NCI-H2107 (cell line): ENCODE measurements at places on chromosomes 7 and 10.

DNA sequence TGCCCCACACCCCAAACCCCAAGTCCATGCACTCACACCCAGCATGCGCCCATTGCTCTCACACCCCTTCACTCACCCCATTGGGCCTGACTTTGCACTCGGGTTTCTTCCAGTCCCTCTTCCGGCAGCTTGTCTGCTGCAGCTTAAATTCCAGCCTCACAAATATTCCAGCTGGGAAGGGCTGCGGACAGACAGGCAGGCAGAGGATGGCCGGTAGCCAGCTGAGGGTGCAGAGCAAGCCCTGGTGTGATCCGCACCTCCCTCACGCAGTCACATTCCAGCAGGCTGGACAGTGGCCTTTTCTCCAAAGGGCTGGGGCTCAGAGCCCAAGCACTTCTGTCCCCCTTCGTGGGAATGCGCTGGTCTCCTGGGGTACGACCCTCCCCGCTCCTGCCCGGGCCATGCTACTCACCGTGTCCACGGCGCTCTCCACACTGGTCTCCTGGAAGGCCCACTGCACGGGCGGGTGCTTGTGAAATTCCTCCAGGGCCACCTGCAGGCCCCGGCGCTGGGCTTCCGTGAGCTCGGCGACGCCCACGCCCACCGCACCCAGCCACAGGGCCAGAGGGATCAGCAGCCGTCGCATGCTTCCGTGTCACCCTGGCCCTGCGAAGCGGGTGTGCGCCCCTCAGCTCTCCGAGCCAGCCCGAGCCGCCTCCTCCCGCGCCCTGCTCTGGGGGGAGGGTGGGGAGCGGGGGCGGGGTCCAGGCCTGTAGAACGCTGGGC, 1.2 kb downstream of the RARRES2 start:
- DNase-seq = no peak

DNA sequence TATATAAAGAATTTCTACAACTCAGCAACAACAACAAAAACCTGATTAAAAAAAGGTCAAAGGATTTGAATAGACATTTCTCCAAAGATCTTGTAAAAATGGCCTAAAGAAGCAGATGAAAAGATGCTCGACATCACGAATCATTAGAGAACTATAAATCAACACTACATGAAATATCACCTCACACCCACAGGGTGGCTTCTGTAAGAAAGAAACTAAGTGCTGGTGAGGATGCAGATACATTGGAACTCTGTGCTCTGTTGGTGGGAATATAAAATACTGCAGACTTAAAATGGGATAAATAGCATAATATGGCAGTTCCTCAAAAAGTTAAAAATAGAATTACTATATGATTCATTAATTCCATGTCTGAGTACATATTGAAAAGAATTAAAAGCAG, 38.3 kb upstream of the CDCA7L start:
- DNase-seq = no peak

DNA sequence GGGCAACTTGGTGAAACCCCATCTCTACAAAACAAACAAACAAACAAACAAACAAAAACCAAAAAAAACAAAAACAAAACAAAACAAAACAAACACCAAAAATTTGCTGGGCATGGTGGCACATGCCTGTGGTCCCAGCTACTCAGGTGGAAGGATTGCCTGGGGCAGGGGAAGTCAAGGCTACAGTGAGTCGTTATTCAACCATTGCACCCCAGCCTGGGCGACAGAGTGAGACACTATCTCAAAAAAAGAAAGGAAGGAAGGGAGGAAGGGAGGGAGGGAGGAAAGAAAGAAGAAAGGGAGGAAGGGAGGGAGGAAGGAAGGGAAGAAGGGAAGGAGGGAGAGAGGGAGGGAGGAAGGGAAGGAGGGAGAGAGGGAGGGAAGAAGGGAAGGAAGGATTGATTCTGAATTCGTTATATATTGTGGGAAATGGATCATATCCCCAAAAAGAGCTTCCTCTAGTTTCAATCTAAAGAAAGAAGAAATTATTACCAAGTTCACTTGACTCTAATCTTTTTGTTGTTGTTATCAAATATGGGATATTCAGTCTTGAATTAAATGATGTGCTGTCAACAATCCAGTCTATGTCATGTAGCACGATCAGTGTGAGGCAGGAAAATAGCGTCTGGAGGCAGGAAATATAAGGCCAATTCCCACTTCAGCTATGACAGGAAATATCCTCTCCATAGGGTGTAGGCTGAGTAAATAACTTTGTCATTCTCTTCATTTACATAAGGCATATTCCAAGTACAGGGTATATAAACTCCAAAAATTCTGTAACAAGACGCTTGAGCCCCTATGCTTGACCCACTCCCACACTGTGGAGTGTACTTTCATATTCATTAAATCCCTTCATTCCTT, 26.2 kb upstream of the TRIM24 start:
- no peak for DNase-seq

DNA sequence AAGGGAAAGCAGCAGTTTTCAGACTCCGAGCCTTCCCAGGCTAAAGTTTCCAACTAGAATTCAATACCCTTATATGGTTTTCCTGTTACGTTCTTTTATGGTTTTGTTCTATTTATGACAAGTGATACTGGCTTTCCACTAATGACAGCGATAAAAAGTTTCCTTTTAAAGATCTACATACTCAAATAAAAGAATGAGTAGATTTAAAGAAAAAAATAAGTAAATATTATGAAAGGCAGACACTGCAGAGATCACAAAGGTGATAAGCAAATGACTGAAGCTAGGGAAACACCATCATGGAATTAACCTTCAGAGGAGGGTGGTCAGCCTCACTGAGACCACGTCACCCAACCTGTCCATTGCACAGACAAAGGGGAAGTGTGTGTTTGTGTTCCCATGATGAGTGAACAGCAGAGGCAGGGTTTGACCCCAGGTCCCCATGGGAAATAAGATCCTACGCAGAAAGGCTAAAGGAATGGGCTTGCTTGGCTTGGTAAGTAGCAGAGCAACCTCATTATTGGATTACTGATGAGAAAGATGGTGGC, 4.0 kb downstream of the VSIR start:
- no peak for DNase-seq

DNA sequence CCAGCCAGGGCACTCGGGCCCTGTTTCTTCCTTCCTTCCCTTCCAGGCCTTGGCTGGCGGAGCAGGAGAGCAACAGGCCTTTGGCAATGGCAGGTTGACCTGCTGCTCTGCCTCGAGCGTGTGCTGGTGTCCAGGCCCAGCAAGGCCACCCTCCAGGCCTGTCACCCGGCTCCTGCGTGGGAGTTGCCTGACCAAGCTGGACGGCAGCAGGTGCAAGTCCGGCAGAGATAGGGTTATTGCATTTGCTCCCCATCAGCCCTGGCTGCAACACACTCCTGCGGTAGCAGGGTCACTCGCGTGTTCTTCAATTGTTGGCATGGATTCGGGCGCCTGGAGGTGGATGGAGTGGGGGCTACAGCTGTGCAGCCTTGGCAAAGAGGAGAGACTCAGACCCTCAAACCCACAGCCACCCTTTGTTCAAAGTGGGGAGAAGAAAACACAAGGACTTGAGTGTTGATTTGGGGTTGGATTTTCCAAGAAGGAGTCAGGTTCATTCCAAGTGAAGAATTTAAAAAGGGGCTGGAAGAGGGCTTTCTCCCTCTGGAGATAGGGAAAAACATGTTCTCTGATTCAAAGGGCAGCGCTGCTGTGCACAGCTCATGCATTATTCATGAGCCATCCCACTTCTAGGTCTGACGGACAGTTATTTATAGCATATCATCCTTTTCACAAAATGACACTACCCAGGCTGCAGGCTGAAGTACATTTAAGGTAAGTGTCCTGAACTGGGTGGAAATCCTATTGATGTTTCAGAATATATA, 64.2 kb upstream of the PITRM1 start:
- DNase-seq = no peak

GRCh38 chr10:114260366-114260765, 21.3 kb downstream of the VWA2 start:
- no peak for DNase-seq

GRCh38 chr10:63093227-63093626, 39.9 kb upstream of the NRBF2 start:
- DNase-seq = no peak

GRCh38 chr7:139116999-139117398, 7.5 kb upstream of the ZC3HAV1 start:
- DNase-seq = peak; percentile 31

DNA sequence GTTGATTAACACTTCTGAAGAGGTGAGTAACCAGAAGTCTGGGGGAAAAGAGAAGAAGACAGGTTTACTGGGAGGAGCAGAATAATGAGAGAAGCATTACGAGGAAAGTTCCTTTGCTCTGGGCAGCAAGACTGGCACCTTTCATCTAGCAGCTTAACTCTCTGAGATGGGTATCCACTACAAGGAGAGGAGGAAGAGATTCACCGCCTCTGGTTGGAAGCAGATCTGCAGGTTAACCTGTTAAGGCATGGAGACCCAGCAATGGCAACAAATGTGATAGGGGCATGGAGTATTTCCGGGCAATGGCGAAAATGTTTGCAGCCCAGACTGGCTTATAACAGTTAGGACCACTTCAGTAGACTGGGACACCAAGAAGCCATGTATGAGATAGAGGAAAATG, 162.2 kb downstream of the TFEC start:
- DNase-seq = no peak

DNA sequence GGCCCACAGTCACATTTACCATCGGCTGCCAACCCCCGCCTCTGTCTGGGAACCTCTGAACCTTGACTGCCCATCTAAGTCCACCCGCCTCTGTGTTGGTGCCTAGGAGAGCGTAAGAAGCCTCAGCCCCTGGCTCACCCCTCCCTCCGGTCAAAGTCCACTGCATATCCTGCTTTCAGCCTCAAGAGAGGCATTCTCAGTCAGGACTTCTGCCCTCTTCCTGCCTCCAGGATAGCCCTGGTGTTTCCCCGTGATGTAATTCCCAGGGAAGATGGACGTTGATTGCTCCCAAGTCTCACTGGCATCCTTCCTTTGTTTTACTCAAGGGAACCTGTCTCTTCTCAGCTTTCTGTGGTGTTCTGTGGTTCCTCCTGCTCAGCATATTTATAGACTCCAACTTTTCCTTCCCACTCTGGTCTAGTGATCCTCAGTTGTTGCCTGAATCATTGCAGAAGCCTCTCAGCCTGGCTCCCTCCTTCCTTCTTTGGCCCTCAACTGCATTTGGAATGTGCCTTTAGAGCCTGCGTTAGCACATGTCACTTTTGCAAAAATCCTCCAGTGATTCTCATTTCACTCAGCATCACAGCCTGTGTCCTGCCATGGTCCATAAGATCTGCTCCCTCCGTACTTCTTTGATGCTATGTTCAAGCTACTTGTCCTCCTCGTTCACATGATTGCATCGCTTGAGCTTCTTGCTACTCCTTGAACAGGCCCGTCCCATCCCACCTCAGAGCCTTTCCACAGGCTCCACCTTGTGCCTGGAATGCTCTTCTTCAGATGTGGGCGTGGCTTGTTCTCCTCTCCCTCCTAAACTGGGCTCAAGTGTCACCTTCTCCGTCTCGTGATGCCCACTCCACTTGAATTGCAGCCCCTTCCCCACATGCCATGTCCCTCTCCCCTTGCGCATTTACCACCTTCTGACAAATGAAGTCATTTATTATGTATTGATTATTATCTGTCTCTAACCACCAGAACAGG, 124.2 kb downstream of the PLPP4 start:
- no peak for DNase-seq

- no peak for DNase-seq
These were observed 349.4 kb upstream of the NPSR1 start for GRCh38 chr7:34308595-34308994.
